ENCODE measurements at places on chromosomes 5 and 9.

DNA sequence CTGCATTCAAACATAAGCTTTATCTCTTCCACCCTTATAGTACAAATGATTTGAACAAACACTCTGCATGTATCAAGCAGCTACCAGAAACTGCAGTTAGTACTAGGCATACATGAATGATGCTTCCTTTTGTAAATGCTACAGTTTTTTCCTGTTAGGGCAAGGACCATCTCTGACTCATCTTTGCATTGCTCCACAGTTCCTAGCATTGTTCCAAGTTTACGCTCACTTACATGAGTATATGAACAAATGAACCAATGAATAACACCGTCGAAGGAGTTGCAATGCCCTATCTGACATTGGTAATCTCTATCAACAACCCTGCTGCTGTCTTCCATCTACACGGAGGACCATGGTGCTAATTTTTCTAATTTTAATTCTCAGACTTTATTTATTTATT lies 2.1 kb upstream of the ALDH7A1 start:
- no peak for DNase-seq

- DNase-seq = no peak
These were observed 141.3 kb upstream of the ALDH1B1 start for GRCh38 chr9:38251036-38251860.

GRCh38 chr5:159877894-159878448 lies 38.3 kb upstream of the ADRA1B start:
- DNase-seq = no peak

GRCh38 chr5:126265917-126266316 lies 157.3 kb upstream of the GRAMD2B start:
- DNase-seq = no peak
